ENCODE measurements at places on chromosomes 13 and 19.
A peak's percentile ranks its signal among the peaks of the same experiment; 100 is the strongest.

DNA sequence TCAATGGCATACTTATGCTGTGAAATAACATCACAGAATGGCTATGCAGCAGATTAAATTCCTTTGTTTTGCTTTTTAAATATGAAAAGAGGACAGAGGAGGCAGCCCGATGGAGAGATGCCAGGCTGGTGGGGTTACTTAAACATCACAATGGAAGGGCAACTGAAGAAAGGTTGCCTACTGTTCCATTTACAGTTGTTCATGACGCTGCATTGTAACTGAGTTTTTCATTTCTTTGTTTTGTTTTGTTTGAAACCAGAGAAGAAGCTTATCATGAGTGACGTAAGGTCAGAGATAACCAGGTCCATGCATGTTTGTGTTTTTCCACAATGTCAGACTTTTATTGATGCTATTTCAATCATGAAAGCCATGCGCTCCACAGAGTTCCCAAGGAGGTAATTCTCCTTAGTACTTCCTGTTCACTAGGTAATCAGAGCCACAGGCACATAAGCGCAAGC is 273.8 kb downstream of the LHFPL6 start:
- no peak for DNase-seq

- DNase-seq = no peak
Measured at GRCh38 chr13:110559429-110559943, 2.0 kb downstream of the RAB20 start.

DNA sequence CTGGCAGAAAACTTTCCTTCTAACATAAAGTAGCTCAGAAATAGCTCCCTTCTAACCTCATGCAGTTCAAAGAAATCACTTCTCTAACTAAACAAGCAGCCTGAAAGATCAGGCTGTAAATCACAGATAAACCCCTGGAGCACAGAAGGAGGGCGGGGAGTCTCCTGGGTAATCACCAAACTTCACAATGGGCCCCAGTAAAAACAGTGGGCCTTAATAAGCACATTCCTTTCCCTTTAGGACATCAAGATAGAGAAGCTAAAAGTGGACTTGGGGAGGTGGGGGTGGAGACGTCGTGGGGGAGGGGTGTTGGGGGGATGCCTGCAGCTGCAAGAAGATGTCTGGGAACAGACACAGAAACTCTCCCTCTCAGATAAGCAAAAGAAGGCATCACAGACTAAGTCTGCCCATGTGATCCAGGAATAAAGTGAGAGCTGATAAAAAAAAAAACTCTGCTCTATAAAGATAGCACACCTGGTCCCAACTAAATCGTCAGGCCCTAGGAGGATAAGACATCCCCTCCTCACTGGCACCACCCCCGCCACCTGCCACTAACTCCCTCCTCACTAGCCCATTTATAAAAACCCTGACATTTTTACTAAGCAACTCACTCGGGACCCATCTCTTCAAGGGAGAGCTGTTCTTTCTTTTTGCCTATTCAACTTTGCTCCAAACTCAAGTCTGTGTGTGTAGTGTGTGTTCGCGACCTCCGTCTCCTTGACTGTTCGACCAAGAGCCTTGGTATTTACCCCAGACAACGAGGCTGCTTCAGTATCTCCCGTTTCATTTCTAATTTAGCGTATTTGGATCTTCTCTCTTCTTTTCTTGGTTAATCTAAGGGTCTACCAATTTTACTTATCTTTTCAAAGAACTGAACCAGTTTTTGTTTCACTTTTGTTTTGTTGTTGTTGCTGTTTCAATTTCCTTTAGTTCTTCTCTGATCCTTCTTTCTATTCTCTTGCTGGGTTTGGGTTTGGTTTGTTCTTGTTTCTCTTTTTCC is 31.7 kb downstream of the DNAJC15 start:
- peak; percentile 23 for DNase-seq

- no peak for DNase-seq
Measured at GRCh38 chr13:113077953-113078901, 27.4 kb upstream of the F7 start.

- DNase-seq = no peak
Measured at GRCh38 chr13:39767791-39768517, 112.5 kb downstream of the COG6 start.

- no peak for DNase-seq
Measured at GRCh38 chr19:32258167-32258566, 87.2 kb upstream of the ZNF507 start.

DNA sequence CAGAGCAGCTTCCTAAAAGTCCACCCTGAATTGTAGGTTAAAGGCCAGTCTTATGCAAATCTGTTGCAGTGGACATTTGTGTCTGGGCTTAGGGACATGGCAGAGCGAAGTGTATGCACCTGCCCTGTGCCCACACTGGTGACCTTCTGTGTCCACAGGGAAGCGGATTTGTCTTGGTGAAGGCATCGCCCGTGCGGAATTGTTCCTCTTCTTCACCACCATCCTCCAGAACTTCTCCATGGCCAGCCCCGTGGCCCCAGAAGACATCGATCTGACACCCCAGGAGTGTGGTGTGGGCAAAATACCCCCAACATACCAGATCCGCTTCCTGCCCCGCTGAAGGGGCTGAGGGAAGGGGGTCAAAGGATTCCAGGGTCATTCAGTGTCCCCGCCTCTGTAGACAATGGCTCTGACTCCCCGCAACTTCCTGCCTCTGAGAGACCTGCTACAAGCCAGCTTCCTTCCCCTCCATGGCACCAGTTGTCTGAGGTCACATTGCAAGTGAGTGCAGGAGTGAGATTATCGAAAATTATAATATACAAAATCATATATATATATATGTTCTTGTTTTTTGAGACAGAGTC is 25.5 kb downstream of the CYP2B6 start:
- no peak for DNase-seq

- no peak for DNase-seq
Measured at GRCh38 chr19:53961523-53962356, 997 bp upstream of the CACNG8 start.

DNA sequence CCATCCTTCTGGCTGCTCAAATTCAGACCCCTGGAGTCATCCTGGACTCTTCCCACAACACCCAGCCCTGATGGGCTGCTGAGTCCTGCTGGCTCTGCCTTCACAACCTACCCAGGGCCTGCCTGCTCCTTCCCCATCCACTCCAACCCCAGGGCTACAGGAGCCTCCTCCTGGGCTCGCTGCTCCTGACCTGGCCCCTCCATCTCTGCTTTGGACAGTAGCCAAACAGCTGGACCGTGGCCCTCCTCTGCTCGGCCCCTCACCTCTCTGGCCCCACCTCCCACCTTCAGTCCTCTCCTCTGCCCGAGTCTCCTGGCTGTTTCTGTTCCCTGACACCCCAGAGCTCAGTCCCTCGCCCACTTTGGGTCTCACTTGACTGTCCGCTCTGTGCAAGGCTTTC is 66.7 kb downstream of the CEBPG start:
- DNase-seq = no peak

DNA sequence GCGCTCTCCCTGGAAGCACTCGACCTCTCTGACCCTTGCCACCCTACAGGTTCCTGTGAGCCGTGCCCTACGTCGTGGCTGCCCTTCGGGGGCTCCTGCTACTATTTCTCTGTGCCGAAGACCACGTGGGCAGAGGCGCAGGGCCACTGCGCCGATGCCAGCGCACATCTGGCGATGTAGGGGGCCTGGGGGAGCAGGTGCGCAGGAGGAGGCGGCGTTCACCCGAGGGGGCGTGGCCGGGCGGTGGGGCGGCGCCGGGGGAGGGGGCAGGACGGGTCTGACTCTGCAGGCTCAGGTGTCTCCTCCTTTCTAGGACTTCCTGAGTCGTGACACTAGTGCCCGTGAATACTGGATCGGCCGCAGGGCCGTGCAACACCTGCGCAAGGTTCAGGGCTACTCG is 26.4 kb downstream of the CLEC4M start:
- DNase-seq = peak; percentile 22

DNA sequence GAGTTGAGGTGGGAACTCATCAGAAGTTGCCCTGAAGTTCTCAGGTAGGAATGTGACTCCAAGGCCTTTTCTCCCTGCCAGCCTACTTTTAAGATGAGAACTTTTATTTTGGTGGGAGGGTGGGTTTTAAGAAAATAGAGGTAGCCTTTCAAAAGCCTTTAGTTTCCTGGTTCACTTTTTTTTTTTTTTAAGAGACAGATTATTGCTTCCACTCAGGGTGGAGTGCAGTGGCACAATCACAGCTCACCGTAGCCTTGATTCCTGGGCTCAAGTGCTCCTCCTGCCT is 3.0 kb downstream of the C19orf67 start:
- DNase-seq = no peak

- no peak for DNase-seq
Measured at GRCh38 chr19:13830741-13831536, 35.7 kb downstream of the ZSWIM4 start.

- DNase-seq = no peak
Measured at GRCh38 chr13:104382951-104383350, 1316.7 kb upstream of the SLC10A2 start.

DNA sequence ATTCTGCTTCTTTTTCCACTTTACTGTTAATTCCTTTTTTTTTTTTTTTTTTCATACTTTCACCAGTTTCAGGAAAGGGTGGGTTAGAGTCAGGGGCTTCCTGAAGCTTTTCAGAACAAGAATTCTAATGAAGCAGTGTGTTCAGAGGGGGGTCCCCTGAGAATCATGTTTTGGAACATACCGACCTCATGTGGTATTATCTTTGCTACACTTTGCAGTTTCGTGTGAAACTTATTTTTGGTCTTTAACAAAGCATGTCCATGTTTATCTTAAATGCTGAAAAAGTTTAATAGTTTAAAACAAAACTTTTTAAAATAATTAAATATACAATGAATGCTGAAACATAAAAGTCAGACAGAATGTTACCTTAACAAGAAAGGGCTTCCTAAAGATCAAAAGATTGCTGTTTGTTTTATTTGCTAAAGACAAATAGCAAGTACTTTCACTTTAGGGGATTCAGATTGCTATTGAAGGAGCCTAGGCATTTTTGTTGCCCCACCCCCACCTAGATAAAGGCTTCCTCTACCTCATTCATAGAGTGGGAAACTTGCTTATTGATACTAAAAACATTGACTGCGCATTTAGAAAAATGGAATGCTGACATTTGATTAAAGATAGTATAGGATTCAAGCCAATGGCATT is 21.1 kb upstream of the POMP start:
- DNase-seq = no peak

DNA sequence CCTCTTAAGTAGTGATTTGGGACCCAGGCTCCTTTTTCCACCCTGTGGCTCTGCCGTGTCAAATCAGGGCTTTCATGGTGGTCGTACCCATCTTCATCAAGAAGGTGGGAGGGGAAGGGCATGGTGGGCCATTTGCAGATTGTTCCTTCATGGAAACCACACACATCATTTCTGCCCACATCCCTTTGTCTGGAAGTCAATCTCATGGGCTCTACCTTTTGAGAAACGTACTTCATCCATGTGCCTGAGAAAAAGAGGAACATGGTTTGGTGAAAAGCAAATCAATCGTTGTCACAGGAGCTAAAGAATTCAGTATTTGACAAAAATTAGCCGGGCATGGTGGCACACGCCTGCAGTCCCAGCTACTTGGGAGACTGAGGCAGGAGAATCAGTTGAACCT is 233.4 kb downstream of the FOXO1 start:
- no peak for DNase-seq

GRCh38 chr19:55437410-55437809 is 5.7 kb downstream of the SHISA7 start:
- peak; percentile 20 for DNase-seq

- peak; percentile 53 for DNase-seq
Measured at GRCh38 chr19:38429055-38429810, 3.2 kb upstream of the RASGRP4 start.

GRCh38 chr13:102873653-102874052 is 27.8 kb downstream of the ERCC5 start:
- no peak for DNase-seq

GRCh38 chr19:35178701-35179100 is 24.2 kb downstream of the FXYD5 start:
- DNase-seq = no peak

DNA sequence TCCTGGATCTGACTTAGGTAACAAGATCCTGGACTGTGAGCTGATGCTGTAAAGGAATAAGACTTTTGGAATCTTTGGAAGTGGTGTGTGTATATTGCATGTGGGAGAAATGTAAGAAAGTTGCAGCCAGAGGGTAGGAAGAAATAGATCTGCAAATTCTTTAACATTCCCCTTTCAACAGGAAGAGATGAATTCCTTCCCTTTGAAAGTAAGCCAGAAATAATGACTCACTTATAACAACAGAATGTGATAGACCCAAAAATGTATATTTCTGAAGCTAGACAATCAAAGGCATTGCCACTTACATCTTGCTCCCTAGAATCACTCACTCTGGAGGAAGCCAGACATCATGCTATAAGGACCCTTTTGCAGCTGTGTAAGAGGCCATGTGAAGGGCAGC is 9.8 kb upstream of the SIAH3 start:
- no peak for DNase-seq

DNA sequence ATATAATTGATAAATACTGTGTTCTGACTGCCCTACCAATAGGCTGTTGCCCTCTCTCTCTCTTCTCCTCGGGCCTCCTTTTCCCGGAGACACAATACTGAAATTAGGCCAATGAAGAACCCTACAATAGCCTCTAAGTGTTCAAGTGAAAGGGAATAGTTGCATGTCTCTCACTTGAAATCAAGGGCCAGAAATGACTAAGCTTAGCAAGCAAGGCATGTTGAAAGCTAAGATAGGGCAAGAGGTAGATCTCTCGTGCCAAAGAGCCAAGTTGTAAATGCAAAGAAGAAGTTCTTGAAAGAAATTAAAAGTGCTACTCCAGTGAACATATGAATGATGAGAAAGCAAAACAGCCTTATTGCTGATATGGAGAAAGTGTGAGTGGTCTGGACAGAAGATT is 13.3 kb downstream of the KATNAL1 start:
- DNase-seq = no peak

DNA sequence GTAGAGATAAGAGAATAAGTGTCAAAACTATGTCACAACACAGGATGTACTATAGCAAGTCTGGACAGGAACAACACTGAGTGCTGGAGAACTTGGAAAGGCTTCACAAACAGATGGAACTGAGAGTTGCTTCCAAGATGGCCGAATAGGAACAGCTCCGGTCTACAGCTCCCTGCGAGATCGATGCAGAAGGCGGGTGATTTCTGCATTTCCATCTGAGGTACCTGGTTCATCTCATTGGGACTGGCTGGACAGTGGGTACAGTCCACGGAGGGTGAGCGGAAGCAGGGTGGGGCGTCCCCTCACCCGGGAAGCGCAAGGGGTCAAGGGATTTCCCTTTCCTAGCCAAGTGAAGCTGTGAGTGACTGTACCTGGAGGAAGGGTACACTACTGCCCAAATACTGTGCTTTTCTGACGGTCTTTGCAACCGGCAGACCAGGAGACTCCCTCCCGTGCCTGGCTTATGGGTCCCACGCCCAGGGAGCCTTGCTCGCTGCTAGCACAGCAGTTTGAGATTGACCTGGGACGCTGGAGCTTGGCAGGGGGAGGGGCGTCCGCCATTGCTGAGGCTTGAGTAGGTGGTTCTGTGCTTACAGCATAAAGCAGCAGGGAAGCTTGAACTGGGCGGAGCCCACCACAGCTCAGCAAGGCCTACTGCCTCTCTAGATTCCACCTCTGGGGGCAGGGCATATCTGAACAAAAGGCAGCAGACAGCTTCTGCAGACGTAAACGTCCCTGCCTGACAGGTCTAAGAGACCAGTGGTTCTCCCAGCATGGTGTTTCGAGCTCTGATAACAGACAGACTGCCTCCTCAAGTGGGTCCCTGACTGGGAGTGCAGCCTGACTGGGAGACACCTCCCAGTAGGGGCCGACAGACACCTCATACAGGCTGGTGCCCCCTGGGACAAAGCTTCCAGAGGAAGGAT is 46.0 kb downstream of the USP12 start:
- no peak for DNase-seq

- no peak for DNase-seq
Measured at GRCh38 chr13:95552539-95553441, at the start of gene CLDN10. CLDN10 (plus strand) TSS chr13:95552720; CDS start chr13:95552754, 34 bp downstream.

GRCh38 chr13:48653472-48653939 is at the start of gene CYSLTR2:
CYSLTR2 (plus strand) TSS chr13:48653929; CDS start chr13:48706818, 52,889 bp downstream.
- no peak for DNase-seq
